ENCODE measurements at places on chromosomes 2 and 18. TPM values are rescaled to one million over a fixed set of nuclear protein-coding genes. Genes with fewer than 3 reads are reported as not detected.

DNA sequence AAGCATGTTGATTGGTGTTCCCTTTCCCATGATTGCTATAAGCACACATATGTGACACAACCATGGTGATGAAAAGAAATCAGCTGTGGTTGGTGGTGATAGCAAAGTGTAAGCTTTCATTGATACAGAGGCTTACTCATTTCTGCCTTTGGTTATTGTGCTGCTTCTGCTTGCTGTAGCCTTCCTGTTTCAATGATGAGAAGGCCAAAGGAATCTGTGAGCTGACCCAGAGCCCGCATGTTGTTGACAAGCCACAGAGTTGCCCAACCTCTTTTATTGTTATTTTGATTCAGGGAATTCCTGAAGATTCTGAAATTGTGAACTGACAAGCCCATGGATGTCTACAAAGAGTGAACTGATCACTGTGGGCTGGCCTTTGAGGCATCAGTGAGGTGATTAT, 164.4 kb downstream of the TMEFF2 start:
- DNase-seq, result no peak

Gene MARCHF4
- total RNA-seq, result 0.86 TPM

GRCh38 chr2:33062665-33063250, 116.0 kb downstream of the LTBP1 start:
- no peak for DNase-seq

Gene PLCD4
- total RNA-seq, result 0.37 TPM

GRCh38 chr2:69584127-69584889, 59.2 kb downstream of the AAK1 start:
- DNase-seq, result no peak

DNA sequence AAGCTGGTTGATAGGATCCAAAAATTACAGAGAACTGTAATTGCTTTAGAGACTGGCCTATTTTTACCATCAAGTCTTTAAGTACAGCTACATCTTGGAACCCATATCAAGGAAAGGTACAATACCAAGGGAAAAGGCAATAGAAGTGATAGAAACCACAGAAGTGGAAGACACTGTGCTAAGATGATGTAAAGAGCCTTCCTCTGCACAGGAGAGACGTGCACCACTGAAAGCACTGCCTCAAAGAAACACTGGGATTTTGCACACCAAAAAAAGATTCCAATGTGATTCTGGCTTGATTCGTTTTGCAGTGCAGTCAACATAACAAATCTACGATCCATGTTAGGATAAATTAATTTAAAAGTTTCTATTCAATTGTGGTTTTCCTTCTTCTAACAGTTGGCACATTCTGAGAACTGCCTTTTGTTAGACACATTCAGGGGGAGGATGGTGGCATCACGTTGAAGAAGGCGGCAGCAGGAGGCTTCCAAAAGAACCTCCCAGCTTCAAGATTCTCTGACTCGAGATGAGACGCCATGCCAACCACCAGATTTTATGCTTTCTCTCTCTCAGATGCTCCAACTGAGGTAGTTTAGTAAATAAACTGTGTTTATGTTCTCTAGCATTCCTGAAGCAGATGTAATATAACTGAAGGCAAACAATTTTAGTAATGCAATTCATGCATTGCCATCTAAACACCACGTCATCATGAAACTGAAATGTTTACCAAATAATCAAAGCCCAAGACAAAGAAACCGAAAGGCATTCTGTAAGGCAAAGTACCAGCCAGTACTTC, 102.9 kb downstream of the BCL2 start:
- DNase-seq, result no peak

DNA sequence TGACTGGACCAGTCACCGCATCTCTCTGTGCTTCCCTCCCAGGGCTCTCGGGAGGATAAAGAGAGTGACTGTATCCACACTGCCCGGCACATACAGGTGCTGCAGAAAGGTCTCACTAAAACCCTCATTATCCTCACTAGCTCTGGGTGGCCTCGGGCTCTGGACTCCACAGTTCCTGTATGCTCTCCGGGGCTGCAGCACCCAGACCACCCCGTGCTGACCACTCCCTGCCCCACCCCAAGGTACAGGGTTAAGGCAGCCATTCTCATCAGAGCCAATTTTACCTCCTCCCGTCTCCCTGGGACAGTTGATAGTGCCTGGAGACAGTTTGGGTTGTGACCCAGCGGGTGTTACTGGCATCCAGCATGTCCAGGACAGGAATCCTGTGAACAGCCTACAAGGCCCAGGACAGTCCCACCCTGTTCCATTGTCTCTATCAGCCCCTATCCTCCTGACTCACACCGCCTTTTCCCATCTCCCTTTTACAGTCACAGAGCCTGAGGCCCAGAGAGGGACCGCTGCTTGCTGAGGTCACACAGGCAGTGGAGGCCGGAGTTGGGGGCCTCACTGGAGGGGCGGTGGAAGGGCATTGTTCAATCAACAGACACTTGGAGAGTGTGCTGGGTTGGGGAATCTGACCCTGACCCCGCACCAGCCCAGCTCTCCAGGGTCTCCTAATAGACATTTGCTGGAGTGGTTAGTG, 1.7 kb downstream of the ZAP70 start:
- no peak for DNase-seq

Gene RFX8
- total RNA-seq, result 0.44 TPM

DNA sequence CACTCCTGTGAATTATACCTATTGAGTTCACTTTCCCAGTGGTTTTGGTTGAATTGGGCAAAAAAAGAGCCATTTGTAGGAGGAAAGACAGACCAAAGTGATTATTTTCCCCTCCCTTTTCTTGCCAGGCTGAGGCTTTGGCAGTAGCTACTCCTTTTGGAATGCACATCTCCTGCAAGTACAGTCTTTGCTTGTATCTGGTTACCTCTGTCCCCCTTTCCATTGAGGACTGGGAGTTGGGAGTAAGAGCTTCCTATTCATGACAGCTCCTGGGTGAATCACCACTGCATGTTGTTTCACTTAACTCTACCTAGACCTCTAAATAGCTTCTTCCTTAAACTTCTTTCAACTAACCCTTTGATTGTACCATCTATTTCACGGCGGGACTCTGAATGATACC, 695.3 kb upstream of the ZNF804A start:
- no peak for DNase-seq

DNA sequence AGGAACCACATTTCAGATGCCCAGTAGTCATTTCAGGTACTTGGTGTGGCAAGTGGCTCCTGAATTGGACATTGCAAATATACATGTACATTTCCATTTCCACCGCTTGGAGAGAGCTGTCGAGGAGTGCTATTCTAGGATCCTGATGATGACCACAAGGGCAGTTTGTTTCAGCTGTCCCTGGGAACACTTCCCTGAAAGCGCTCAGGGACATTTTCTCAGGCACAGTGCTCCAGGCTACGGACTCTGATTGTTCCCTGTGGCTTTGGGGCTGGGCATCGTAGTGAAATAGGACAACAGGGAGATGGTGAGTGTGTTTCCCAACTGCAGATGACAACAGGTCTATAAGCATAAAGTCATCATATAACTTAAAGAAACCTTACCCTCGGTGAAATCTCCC, 3.1 kb downstream of the DBI start:
- DNase-seq, result no peak

DNA sequence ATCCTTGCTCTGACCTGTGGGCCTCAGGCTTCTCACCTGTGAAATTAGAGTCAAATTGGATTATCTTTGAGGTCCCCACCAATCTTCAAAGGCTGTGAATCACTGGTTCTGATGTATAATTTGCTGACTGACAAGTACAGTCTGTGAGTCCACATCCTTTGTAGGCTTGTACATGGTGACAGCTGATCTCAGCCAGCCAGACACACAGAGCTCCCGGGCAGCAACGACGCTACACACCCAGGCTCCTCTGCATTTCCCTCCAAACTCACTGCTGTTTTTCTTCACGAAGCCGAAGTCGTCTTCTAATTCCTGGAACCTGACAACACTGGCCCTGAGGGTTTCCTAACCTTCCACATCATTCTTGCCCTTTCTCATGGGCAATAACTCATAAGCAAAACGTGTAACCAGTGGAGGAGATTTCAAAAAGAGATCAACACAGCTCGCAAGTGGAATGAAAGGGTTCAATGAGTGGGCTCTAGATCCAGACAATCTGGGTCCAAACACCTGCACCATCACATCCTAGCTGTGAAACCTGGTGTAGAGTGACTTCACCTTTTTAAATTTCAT, 37.9 kb upstream of the EVA1A start:
- DNase-seq, result no peak

Gene SNORC
- 3.0 TPM for total RNA-seq

Gene ELOA2
- not detected for total RNA-seq

Gene SCYGR8
- total RNA-seq, result not detected

Gene CD207
- total RNA-seq, result not detected

GRCh38 chr2:18506883-18507509, 53.5 kb downstream of the RDH14 start:
- DNase-seq, result no peak

Gene REG3A
- total RNA-seq, result not detected

Gene ONECUT2
- total RNA-seq, result 8.2 TPM

DNA sequence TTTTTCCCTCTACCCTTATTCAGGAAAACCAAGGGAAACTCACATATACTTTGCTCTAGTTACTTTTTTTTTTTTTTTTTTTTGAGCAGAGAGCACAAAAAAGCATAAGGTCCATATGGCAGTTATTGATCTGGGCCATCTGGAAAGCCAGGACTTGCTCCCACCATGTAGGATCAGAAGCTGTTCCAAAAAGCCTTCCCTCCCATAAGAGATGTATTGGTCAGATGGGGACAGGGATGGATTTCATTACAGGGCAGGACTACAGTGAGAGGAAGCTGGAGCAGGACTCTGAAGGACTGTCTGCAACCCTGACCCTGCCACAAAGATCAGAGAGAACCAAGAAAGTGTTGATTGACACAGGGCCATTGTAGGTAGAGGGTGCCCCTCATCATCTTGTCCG, 57.3 kb downstream of the NRP2 start:
- no peak for DNase-seq

DNA sequence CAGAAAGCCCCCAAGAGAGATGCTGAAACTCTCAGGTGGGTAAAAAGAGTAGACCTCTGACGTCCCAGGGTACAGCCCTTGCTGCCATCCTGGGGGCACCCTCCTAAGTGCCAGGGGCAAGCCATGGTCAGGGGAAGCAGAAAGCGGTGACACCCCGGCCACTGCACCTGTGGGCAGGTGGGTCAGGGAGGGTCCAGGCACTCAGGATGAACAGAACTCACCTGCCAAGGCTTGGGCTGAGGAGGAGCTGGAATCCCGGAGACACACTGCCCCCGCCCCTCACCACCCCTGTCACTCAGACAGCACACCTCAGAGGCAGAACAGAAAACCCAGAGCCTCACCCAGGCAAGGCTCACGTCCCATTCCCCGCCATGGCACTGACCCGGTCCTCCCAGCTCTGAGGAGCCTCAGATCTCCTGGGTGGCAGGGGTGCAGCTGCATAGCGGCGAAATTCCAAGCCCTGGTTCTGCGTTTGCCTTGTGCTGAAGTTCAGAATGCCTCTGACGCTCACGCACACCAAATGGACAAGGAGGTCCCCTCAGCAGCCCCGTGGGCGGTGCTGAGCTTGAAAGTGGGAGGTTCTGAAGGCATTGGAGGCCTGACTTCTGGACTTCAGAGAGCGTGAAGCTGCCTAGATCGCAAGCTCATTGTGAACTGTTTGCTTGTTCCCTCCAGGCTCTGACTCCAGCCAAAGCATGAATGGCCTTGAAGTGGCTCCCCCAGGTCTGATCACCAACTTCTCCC, 4.3 kb downstream of the GPR17 start:
- DNase-seq, result no peak

DNA sequence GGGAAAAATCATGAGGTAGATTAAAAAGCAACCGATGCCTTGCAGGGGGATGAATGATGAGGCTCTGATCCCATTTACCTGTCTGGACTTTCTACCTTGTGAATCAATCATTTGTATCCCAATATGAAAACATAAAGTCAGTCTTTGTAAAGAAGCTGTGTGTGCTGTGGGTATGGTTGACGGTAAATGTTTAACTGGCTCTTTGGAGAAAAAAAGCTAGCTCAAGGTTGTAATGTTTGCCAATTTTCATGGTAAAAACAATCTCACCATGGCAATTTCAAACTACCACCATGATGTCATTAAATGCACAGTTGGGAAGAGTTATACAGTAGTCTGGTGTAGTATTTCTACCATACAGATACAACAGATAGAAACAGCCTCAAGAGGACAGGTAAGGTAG, 14.6 kb downstream of the TTR start:
- no peak for DNase-seq

DNA sequence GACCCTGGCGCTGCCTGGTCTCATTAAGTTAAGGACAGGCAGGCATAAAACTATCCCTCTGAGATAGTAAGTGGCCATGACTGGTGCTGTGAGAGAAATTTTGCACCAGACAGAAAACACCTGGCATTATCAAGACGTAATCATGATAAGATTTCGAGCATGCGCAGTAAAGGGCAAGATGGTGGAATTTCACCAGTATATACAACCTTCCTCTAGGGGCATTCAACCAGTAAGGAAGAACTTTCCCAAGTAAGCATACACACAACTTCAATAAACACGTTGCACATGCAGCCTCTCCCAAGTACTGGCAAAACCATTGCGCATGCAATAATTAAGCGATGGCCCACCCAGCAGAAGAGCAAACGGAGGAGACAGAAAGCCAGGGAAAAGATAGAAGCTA, 1376.4 kb upstream of the CRIM1 start:
- no peak for DNase-seq
